ENCODE measurements at places on chromosomes 7 and 10. TPM values are rescaled to one million over a fixed set of nuclear protein-coding genes. Genes with fewer than 3 reads are reported as not detected.

Gene NANOS1
- polyA plus RNA-seq, result 0.24 TPM

Gene OPTN
- polyA plus RNA-seq, result 103 TPM

Gene ZNF800
- polyA plus RNA-seq, result 67.8 TPM

Gene KBTBD2
- polyA plus RNA-seq, result 51.1 TPM

Gene SCIN
- not detected for polyA plus RNA-seq

GRCh38 chr7:25897261-25897782 lies 254.7 kb upstream of the NFE2L3 start:
- DNase-seq, result no peak

GRCh38 chr7:154909241-154910105 lies 93.5 kb downstream of the PAXIP1 start:
- DNase-seq, result no peak

- DNase-seq, result no peak
These were observed 88.8 kb downstream of the GPR85 start for GRCh38 chr7:112997831-112998230.

GRCh38 chr10:18738835-18739234 lies 79.6 kb downstream of the ARL5B start:
- DNase-seq, result no peak

GRCh38 chr7:106464651-106465050 lies 179.9 kb upstream of the NAMPT start:
- no peak for DNase-seq

- no peak for DNase-seq
These were observed 50.8 kb upstream of the ZMIZ1 start for GRCh38 chr10:79017882-79018520.

- no peak for DNase-seq
These were observed 275.5 kb downstream of the FGFR2 start for GRCh38 chr10:121322776-121323175.

Measured in immature natural killer cell (primary cell).